ENCODE measurements at places on chromosomes 2 and 18.

- DNase-seq, result no peak
Observed at GRCh38 chr2:206031950-206032567, 53.9 kb downstream of the INO80D start.

- DNase-seq, result no peak
Observed at GRCh38 chr18:10404168-10404567, 50.3 kb upstream of the APCDD1 start.

DNA sequence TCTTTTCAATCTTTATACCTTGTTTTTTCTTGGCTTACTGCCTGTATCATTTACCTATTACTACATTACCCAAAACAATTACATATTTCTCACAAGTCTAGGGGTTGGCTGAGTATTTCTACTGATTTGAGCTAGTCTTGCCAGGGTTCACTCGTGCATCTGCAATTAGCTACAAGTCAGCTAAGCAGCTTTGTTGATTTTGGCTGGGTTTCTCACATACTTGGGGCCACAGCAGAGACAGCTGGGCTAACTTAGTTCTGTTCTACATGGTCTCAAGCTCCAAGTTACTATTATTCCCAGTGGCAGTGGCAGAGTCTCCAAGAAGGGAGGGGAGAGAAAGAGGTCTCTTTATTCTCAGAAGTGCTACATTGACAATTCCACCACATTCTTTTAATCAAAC is 54.7 kb upstream of the SP5 start:
- DNase-seq, result no peak

GRCh38 chr2:95393901-95394300 is 8.6 kb upstream of the FAHD2A start:
- no peak for DNase-seq

DNA sequence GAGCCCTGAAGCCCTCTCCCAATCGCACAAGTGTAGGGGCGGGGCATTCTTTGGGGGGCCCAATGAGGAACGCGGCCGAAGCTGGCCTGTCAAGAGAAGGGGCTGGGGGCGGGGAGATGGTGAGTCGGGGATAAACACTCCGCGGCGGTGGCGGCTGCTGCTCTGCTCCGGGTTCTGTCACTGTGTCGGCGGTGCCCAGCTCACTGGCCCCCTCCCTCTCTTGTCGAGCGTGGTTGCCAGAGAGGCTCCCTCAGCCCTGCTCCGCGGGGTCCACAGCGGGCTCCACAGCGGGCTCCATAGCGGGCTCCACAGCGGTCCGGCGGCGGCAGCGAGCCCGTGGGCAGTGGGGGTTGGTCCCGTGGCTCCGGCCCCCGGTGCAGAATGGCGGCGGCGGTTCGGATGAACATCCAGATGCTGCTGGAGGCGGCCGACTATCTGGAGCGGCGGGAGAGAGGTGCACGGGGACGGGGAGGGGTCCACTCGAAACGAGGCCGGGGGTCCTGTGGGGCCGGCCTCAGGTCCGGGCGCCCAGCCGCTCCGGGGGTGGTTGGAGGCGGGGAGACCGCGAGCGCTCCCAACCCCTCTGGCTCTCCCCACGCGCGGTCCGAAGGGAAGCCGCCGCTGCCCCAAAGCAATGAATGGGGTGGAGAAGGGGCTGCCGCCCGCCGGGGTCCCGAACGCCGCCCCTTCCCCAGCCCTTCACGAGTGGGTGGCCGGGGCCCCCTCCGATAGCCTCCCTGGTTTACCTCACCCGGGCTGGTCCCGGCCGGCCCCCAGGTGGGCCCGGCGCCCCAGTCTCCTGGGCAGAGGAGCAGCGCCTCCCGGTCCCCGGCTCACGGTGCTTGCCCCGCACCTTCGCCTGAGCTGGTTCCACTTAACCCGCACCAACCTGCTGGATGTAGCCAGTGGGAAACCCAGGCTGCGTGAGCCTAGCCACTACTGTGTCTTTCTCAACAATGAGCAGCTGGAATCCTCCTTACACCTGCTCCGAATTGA is at the start of gene MXD1:
Gene MXD1, plus strand, starts transcription at position 160 of the 996 bp plus-strand sequence. Its CDS starts 222 bp downstream, at position 382.
- peak; percentile 100 for DNase-seq

GRCh38 chr2:22626621-22627020 is 758.4 kb upstream of the KLHL29 start:
- no peak for DNase-seq

DNA sequence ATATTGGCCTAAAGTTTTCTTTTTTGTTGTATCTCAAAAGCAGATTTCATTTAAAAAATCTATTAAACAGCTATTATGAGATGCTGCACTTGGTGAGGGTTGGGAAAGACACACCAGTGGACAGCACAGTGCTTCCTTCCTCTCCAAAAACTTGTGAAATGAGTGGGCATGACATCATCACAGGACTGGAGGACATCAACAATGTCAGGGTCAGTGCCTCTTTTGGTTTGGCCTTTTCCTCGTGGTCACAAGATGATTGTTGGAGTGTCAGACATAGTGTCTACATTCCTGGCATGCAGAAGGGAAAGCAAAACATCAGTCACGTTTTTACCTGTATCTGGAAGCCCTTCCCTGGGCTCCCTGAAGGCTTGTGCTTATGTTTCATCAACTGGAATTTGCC is 49.6 kb downstream of the IL1R2 start:
- DNase-seq, result no peak

DNA sequence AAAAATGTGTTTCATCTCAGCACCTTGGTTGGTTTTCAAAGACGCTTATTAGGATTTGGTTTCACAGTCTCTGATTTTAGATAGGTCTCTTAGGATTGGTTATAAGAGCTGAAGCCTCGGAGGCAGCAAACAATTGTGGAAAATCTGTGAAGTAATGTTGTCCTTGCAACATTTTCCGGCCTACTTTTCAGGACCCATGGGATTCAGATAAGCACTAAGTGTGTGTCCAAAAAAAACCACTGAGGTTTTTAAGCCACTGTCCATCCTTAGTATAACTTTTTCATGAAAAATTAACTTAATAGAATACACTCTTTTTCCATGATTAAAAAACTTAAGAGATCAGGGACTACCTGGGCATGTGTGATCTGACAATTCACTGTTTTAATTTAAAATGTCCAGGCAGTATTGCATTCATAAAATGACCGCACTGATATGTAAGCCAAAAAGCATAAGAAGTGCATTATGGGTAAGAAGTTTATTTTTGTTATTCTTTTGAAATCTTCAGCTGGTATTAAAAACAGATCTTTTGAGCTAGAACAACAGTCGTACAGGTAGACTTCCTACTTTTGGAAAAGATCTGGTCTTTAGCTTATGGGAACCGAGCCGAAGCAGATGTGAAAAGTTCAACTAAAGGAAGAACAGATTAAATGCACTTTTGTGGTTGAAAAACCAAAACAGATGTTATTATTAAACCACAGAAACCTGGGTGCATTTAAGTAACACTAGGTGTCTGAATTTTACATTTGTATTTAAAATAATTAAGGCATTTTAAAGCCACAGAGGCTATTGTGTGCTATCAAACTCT is 479.4 kb upstream of the ZEB2 start:
- no peak for DNase-seq

DNA sequence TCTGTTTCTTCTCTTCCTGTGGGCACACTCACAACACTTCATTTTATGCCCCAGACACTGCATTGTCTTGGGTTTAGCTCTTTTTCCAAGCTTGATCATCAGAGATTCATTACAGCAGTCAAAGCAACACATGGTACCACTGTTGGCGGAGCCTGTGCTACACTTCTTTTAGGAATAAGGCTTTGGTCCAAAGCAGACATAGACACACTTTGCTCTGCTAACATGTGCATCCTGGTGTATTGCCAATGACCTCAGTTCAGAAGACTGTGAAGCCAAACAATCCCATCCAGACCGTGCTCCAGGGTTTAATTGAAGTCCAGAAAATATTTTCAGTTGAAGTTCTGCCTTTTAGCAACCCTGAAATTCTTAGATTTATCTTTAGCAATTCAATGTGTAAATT is 354.6 kb upstream of the RAB12 start:
- DNase-seq, result no peak

DNA sequence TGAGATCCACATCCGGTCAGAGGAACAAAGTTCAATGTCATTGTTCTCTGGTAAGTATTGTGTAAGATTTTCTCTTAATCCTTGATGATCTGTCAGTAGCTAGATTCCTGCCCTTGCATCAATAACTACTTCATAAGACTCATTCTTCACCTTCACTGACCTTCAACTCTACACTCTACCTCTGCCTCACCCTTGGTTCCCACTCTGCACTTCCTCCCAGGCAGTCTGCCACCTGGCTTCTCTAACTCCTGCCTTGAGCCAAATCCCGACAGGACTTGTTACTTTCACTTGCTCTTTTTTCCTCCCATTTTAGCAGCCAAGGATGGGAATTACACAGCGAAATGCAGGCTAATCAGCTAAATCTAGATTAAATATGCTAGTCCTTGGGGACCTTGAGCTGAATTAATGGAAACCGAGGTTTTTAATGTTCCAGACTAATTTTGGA is 190.7 kb downstream of the DLGAP1 start:
- no peak for DNase-seq

DNA sequence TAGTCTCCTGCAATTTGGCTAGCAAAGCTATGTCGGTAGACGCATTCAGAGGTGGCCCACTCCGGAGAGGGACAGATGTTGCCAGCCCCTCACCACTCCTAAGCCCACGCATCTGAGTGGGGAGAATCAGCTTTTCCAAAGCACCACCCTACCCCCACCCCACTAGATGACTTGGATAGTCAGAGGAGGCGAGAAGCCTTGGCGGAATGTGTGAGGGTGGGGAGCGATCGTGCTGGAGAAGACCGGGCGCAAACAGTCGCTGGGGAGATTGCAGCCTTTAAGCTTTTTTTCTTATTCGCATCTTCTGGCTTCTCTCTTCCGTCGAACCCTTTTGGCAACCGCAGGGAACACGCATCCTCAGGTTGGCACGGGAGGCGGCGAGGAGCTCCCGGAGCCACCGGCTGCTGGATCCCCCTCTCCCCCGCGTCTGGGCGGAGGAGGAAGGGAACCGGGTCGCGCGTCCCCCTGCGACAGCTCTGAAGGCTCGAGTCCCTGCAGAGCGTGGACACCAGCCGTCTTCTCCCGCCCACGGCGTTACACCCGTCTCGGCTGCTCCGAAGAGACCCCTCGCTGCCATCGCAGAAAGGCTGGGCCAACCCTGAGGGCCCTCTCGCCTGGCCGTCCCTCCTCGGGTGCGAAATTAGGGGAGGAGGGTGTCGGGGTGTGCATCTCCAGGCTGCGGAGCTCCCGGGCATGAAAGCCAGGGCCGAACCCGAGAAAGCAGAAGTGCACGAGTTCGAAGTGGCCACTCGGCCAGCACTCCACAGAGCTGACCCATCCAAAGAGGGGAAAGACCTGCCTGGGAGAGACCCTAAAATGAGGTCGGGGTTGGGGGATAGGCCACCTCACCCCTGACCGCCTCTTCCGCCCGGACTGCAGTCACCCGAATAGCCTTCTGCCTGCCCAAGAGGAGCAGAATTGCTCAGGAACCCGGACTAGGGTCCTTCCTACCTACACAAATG is 12.2 kb downstream of the EVX2 start:
- DNase-seq, result no peak

DNA sequence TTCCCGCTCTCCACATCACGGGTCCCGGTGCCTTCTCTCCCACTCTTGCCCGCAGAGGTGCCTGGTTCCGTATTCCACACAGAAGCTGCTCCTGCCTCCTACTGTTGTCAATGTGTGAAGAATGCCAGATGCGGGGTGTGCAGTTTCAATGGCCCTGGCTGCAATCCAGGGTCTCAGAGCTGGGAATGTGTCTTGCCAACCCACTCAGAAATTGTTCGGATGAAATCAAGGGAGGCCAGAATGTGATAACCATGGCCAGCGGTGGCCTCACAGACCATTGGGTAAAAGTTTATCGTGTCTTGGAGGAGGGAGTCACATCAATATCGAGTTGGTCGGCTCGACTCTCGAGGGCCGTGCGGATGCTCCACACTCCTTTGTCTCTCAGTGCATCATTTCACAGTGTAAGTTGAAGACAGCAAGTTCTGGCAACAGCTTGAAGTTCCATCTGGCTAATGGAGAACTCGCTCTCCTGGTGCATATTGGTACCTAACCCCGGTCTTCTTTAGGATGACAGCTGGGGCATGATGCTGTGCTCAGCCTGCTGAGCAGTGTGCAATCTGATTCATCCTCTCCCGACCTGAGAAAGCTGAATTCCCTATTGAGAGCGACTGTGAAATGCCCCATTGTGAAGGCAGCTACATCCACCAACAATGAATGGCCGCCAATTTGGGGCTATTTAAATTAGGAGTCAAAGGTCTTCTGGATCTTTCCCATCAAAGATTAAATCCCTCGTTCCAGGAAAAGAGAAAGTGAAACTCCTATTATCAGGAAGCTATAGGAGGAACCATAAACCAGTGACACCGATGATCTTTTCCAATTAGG is 389.0 kb downstream of the SOX11 start:
- DNase-seq, result no peak

DNA sequence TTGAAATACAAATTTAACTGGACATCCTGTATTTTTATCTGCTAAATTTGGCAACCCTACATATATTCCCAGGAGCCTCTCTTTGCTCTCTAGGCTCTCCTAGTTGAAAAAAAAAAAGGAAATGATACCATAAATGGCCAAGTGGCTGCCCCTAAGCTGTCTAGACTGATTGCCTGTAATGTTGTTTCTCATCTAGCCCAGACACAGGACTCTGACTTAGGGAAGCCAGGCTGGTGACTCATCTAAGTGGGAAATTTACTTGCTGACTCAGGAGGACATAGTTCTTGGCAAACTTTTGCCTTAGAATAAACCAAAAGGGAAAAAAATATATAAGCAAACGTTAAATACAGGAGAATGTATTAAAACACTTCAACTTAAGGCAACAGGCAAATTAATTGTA is 14.6 kb upstream of the ITGAV start:
- DNase-seq, result no peak

DNA sequence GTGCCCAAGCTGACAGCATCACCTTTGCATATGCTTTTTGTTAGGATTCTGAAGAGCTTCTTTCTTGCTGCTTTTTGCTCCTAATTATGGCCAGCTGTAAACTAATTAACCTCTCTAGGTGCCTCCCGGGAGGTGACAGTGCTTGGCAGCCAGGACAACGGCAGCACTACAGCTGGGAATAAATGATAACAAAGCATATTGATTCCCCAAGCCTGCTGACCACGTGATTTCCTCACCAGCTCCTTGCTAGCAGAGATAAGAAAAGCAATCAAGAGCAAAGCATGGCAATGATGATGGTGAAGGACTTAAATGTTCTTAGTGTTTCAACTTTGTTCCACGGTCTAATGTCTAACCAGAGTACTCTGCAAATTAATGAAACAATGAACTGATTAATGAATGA is 1074.4 kb upstream of the GYPC start:
- DNase-seq, result no peak

DNA sequence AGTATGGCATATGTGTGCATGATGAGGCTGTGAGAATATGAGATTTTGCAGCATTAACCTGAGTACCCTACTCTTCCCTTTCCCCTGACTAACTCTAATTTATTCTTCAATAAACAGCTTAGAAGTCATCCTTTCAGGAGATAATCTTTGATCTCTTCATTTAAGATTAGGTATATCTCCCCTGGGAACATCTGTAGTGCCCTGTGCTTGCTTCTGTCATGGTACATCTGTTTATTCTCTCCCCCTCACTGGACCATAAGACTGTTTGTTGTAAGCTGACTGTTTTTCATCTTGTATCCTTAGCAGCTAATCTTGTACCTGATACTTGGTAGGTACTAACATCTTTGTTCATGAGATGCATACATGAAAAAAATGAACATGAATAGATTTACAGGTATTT is 83.1 kb downstream of the MBD5 start:
- DNase-seq, result no peak

GRCh38 chr2:8298783-8299182 is 383.1 kb upstream of the ID2 start:
- DNase-seq, result no peak

- DNase-seq, result no peak
Observed at GRCh38 chr2:9707008-9707407, 76.2 kb upstream of the YWHAQ start.

- DNase-seq, result no peak
Observed at GRCh38 chr2:28248511-28248910, 144.1 kb upstream of the FOSL2 start.

GRCh38 chr2:18172607-18173006 is 294.1 kb downstream of the KCNS3 start:
- no peak for DNase-seq

Measured in activated T-helper 1 cell treated with anti-CD3 and anti-CD28 coated beads, Interleukin-2, amount 50 U/mL, for 16 hours (primary cell).